ENCODE measurements at places on chromosomes 13 and 19.

DNA sequence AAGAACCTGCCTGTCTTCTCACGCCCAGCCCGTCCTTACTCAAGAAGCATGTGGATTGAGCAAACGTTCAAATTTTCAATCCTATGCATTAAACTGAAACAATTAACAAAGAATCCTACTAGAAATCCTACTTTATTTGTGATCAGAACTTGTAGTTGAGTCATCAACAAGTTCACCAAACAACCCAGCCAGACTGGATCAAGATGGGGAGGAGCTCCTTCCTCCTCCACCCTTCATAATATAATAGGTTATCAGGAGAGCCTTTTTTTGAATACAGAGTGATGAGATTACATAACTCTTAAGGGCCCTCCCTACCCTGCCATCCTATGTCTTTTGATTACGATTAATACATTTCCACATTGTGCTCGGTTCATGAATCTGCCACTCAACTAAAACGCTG is 32.7 kb downstream of the SOX21 start:
- no peak for DNase-seq

- peak; percentile 12 for DNase-seq
Observed at GRCh38 chr13:100673713-100674571, 653 bp downstream of the TMTC4 start.

DNA sequence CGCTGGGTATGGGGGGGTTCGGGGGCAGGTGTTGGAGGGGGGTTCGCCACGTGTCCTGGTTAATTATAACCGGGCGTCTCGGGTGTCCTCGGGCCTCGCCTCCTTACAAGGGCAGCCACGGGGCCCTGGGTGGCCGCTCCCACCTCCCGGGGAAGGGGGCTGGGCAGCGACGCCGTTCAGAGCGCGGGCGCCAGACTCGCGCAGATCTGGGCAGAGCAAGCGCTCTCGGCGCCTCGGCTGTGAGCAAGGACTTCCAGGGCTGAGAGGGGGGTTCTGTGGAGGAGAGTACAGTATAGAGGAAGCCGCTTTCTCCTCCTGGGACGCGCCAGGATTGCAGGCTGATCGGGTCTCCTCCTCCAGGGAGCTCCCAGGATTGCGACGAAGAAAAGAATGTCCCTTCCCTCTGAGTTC is 1.0 kb upstream of the CKM start:
- no peak for DNase-seq

GRCh38 chr19:35170359-35171061 is 16.0 kb downstream of the FXYD5 start:
- no peak for DNase-seq

DNA sequence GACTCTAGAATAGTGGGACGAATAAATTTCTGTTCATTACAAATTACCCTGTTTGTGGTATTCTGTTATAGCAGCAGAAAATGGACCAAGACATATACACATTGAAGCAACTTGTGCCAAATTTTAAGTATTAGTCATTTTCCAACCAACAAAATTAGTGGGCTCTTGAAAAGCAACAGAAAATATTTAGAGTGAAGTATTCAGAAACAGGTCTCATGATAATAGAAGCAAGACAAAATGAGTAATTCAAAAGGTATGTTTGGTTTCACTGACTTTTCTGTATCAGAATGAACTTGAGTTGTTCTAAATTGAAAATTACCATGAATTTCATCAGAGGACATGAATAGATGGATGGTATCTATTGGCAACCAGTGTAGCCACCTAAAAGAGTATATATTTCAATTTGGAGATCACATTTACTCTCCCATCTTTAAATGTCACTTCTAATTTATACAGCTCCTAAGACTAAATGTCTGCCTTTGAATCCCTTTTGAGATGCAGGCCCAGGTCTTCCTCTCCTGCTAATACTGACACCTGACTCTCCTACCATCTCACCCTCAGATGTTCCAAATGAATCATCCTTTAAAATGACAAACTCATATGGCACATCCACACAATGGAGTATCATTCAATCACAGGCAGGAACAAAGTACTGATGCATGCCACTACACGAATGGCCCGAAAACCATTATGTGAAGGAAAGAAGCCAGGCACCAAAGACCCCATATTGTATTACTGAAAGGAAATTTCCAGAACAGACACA is 40.7 kb upstream of the DOCK9 start:
- no peak for DNase-seq

DNA sequence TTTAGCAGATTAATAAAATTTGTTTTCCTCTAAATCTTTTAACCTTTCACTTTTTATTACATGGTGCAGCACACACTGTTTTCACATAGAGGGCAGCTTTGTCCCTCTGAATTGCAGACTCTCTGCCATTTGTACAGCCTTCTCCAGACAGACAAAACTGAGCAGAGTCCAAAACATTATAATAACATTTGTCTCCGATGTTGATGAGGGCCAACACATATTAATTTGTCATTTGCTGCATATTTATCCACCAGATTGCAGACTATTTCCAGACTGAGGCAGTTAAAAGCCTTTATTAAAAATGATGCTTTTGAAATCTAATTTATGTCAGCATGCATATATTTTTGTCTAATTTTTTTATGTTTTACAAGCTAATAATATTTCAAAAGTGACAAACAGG is 1251.9 kb upstream of the SLC10A2 start:
- no peak for DNase-seq

DNA sequence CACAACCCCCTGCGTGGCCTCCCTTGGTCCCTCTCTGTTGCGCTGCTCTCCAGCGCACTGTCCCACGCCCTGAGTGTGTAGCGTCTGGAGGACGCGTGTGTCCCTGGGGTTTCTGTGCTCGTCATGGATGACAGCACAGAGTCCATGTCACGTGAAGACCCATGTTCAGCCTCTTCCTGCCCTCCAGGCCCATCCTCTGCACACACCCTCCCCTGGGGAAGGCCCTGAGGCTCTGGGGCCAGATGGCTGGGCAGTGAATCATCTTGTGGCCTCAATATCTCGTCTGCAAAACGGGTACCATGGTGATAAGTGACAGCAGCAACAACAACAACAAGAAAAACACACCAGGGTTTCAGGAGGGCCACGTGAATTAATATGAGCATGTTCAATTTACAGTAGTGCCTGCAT is 71.5 kb upstream of the ARHGEF7 start:
- DNase-seq: no peak

- no peak for DNase-seq
Observed at GRCh38 chr19:10852098-10852800, 4.0 kb downstream of the C19orf38 start.

DNA sequence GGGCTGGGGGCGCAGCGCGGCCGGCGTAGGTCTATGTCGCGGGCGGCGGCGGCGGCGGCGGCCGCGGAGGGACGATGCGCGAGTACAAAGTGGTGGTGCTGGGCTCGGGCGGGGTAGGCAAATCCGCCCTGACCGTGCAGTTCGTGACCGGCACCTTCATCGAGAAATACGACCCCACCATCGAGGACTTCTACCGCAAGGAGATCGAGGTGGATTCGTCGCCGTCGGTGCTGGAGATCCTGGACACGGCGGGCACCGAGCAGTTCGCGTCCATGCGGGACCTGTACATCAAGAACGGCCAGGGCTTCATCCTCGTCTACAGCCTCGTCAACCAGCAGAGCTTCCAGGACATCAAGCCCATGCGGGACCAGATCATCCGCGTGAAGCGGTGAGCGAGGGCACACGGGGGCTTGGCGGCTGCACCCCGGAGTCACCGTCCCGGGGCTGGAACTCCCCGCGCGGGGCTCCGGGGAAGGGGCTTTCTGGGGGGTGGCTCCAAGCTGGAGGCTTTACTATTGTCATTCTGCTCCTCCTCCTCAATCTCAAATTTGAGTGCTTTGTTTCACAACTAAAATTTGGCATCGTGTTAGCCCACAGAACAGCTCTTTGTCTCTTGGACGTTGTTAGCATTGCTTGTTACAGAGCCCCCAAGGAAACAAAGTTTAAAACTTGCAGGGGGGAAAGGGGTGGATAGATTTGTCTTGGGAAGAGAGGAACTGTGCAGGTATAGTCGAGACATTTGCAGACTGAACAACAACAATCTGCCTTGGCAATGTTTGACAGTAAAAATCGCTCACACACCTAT is 630 bp downstream of the RAP2A start:
- DNase-seq: no peak

- DNase-seq: no peak
Observed at GRCh38 chr19:16113727-16114126, 2.0 kb downstream of the RAB8A start.
